ENCODE measurements at places on chromosomes 12 and 14.
A peak's percentile ranks its signal among the peaks of the same experiment; 100 is the strongest.

DNA sequence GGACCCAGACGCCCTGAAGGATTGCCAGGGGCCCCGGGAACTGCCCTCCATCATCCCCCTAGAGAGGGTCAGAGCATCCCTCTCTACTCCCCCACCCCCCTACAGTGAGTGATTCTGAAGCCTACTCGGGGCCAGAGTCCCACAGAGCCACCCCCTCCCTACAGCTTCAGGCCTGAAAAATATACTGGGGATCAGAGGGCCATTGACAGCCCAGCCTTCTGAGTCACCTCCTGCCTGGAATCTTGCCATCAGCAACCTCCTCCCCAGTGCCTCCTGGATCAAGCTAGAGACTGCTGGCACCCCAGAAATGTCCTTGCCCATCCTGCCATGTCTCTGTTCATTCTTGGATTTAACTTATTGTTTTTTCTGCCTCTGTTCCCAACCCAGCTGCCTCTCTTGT, 21.7 kb upstream of the MIA2 start:
- DNase-seq, result peak; percentile 46

DNA sequence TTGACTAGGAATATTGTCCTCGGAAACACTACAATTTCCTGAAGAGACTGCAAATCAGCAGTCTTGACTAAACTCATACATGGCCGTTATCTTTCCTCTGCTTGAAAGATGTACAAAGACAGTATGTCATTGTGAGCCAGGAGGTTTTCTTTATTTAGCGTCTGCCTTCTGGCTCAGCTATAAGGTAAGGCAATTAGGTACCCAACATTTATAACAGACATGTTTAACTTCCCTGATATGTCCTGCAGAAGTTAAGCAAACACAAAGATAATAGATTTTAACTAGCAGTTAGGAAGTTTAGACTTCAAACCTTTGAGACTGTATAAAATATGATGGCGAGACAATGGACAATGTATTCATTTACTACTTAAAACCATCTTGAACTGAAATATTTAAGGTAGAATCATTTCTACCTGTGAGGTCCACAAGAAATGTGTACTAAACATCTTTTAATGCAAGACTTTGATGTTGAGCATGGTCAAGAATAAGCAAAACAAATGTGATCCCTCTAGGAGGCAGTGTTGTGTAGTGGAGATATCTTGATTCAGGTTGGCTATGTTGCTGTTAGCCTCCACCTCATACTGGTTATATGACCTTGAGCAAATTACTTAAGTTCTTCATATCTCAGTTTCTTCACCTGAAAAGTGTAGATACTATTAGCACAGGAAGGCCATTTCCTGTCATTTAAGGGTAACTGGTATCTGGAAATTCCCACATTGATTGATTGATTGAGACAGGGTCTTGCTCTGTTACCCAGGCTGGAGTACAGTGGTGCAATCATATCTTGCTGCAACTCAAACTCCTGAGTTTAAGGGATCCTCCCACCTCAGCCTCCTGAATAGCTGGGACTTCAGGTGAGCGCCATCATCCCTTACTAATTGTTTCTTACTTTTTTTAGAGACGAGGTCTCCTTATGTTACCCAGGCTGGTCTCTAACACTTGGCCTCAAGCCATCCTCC, 96.3 kb upstream of the EEA1 start:
- peak; percentile 51 for DNase-seq

DNA sequence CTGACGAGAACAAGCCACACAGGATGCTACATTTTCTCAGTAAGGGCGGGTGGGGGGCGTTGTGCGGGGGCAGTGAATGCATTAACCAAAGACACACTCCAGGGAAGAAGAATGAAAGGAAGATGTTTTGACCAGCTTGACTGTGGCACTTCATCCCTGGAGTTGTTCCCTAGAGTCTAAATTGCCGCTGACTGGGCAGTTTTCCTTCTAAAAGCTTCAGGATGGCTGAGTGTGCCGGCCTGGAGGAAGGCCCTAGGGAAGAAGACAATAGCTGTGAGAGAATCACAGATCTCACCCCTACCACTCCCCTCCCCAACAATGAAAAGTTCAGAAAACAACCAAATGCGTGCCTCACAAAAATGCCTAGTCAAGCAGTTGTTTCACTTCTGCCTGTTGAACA, 67.2 kb downstream of the NKX2-1 start:
- no peak for DNase-seq

- DNase-seq, result no peak
Observed at GRCh38 chr14:104220215-104221070, 82.1 kb downstream of the KIF26A start.

- no peak for DNase-seq
Observed at GRCh38 chr12:1929985-1930802, 11.7 kb upstream of the CACNA2D4 start.

- DNase-seq, result no peak
Observed at GRCh38 chr14:74176400-74176793, 62.9 kb upstream of the VSX2 start.

- no peak for DNase-seq
Observed at GRCh38 chr12:12404297-12404696, 47.4 kb downstream of the BORCS5 start.

GRCh38 chr12:25264114-25264513, 13.4 kb upstream of the KRAS start:
- no peak for DNase-seq

GRCh38 chr12:67452119-67452805, 183.1 kb downstream of the CAND1 start:
- no peak for DNase-seq

GRCh38 chr14:95078867-95079266, 78.5 kb downstream of the DICER1 start:
- DNase-seq, result no peak

DNA sequence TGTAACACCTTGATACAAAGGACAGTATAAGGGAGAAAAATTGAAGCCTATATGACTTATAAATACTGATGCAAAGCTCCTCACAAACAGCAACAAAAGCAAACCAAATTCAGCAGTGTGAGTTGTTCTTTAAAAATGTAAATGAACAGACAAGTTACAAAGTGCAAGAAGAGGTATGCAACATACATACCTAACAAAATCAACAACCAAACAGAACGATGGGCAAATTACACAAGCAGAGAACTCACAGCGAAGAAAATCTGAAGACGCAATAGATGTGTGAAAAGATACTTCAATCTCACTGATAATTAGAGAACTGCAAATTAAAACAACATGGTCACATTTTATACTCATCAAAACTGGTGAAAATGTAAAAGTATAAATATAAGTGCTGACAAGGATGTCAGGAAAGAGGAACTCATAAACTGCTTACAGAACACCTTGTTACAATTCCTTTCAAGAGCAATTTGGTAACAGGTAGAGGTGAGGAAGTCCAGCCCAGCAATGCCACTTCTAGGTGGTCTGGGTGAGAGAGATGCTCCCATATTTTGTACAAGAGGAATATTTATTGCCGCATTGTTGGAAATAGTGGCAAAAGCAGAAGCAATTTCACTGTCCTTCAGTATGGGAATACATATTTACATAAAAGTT, 47.3 kb downstream of the CORO1C start:
- DNase-seq, result no peak

DNA sequence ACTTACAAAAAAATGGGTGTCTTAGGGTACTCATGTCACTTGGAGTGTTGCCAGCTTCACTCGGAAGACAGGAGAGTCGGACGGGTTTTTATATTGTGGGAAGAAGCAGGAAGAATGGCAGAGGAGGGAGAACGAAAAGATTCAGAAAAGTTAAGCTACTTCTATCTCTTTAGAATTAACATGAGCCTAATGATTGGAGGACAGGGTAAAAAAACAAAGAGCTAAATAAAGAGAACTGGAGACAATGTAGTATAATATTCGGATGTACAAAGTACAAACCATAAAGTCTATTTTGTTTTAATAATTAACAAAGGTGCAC, 43.9 kb downstream of the EFCAB11 start:
- DNase-seq, result no peak

DNA sequence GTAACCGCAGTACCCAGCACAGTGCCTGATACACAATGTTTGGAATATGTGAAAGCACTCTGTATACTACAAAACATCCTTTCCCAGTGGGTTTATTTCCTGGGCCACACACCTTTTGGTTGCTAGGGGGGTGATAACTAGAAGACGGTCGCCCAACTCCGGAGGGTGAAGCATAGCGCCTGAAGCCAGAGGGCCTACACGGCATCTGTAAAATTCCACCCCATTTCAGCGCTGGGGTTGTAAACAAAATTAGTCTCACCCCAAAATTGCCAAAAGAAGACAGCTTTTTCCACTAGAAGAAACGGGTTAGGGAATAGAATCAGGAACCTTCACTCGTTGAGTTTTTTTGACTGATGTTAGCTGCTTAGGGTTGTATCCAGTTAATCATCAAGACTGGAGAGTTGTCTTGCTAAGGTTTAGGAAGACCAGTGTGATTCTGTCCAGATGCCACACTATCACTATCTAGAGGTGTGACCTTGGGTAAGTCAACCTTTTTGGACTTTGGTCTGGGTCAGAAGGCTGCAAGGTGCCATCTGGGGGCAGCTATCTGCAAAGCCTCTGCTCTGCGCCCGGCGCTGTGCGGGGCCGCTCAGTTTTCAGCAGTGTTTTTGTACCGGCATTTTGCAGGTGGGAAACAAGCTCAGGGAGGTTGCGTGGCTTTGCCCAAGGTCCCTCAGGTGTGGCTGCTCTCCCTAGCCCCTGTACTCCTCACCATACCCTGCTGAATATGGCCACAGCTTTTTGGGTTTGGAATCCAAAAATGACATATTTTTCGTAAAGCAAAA, 1.3 kb downstream of the ZNF839 start:
- no peak for DNase-seq

DNA sequence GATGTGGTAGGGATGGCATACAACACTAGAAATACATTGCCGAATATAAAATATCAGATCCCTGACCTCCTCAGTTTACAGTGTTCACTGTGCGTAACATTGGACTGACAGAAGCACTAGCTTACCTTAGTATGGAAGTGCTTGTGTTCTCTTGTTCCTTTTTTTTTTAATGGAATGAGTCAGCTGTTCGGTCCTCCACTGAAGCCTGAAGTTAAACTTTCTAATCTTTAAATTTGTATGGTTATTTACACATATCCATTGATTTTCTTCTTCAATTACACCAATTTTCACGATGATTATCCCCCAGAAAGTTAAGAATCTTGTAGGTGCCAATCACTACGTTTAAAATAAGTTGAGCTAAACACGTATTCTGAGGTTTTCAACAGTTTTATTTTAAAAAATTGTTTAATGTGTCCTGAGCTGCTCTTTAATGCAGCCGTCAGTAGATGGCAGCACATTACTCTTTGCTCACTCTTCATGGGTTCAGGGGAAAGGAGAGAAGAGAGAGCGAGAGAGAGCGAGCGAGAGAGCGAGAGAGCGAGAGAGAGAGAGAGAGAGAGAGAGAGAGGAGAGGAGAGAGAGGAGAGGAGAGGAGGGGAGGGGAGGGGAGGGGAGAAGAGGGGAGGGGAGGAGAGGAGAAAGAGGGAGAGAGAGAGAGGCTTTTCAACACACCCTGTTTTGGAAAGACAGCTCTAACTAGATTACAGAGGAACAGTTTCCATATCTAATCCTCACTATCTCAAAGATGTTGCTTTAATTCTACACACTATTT, 134.7 kb upstream of the SCAF11 start:
- peak; percentile 70 for DNase-seq

- DNase-seq, result no peak
Observed at GRCh38 chr14:55372825-55373224, 38.8 kb downstream of the ATG14 start.

GRCh38 chr14:48193893-48194292, 518.5 kb upstream of the MDGA2 start:
- no peak for DNase-seq

- DNase-seq, result no peak
Observed at GRCh38 chr12:87332987-87333726, 696.0 kb downstream of the C12orf50 start.

- DNase-seq, result no peak
Observed at GRCh38 chr12:14193639-14194038, 171.8 kb upstream of the ATF7IP start.

DNA sequence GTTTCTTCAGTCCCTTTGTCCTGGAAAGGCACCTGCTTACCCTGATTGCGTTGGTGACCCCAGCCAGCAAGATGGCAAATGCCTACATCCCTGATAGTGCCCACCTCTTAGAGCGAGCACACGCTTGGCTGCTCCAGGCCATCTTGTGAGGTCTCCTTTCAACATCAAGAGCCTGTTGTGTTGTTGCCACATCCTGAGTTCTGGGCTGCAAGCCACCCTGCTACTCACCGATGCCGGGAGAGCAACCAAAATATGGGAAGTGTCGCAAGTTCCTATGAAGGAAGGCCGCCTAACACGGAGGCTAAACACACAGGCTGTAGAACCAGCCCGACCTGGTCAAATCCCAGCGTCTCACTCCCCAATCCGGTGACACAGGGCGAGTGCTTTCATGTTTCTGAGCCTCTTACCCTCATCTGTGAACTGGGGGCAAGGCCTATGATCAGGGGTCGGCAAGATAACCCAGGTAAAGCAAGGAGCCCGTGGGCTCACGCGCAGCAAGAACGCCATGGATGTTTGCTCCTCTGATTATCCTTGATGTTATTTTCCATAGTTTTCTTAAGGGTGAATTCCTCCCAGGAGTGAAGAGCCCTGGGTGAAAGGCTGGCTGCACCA, 98.4 kb downstream of the LGMN start:
- no peak for DNase-seq

DNA sequence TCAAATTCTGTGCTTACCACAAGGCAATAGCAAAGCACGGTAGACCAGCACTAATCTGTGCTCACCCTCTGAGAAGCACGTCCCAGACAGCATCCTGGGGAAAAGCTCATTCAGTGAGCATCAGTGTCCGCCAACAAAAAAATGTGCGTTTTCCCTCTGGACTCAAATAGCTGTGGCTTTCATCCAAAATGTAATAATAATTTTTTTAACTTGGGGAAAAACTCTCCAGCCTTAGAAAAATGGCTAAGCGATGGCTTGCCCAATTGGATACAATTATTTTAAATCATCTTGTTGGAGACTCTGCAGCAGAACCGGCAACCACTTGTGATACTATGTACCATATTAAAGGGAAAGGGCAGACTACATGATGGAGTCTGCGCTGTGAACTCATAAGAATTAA, 1.1 kb upstream of the KRT77 start:
- no peak for DNase-seq

GRCh38 chr12:130491421-130492357, 154.0 kb downstream of the PIWIL1 start:
- no peak for DNase-seq
